ENCODE measurements at places on chromosomes 2 and 18. TPM values are rescaled to one million over a fixed set of nuclear protein-coding genes. Genes with fewer than 3 reads are reported as not detected.

DNA sequence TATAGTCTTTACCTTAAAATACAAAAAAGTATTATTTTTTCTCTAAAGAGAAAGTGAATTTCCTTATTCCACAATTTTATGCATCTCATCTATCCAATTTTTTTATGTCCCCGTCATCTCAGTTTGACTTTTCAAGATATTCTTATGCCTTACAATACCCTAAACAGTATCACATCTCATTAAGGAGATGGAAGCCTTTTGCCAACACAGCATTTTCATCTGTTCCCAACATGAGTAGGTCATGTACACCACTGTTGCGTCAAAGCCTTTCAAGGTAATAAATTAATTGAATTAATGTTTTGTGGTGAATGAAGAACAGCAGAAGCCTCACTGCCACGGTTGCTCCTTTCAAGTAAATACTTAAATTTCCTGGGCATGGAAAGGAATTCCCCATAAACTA, 299.4 kb downstream of the EPHA4 start:
- no peaks in the 10 kb centered on the region for H3K36me3 ChIP-seq
- H3K4me3 ChIP-seq, result no peak overlapping the region
- DNase-seq, result no peak
- no peaks in the 10 kb centered on the region for H3K4me1 ChIP-seq

DNA sequence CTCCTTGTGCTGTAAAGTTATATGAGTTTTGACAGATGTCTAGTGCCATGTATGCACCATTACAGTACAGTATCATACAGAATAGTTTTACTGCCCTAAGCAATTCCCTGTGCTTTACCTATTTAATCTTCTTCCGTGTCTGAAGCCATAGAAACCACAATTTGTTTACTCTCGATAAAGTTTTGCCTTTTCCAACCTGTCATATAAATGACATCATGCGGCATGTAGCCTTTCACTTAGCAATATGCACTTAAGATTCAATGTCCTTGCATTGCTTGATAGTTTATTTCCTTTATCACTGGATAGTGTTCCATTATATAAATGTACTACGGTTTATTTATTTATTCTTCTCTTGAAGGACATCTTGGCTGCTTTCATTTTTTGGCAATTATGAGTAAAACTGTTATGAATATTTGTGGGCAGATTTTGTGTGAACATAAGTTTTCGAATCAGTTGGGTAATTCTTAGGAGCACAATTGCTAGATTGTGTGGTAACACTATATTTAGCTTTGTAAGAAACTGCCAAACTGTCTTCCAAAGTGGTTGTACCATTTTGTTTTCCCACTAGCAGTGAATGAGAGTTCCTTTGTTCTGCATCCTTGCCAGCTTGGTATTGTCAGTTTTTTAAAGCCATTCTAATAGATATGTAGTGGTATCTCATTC, 136.8 kb upstream of the MAP3K20 start:
- no peak overlapping the region for H3K27ac ChIP-seq
- H3K4me3 ChIP-seq, result no peak overlapping the region
- DNase-seq, result no peak
- H3K4me1 ChIP-seq, result peaks cover 2% of the 10 kb centered on the region
- H3K27me3 ChIP-seq, result peaks cover 42% of the 10 kb centered on the region

The SNTG2 gene
- 1.6 TPM for total RNA-seq

The MC2R gene
- total RNA-seq, result not detected
